NB4 (cell line): ENCODE measurements at places on chromosomes 12 and 14.
A peak's percentile ranks its signal among the peaks of the same experiment; 100 is the strongest.

DNA sequence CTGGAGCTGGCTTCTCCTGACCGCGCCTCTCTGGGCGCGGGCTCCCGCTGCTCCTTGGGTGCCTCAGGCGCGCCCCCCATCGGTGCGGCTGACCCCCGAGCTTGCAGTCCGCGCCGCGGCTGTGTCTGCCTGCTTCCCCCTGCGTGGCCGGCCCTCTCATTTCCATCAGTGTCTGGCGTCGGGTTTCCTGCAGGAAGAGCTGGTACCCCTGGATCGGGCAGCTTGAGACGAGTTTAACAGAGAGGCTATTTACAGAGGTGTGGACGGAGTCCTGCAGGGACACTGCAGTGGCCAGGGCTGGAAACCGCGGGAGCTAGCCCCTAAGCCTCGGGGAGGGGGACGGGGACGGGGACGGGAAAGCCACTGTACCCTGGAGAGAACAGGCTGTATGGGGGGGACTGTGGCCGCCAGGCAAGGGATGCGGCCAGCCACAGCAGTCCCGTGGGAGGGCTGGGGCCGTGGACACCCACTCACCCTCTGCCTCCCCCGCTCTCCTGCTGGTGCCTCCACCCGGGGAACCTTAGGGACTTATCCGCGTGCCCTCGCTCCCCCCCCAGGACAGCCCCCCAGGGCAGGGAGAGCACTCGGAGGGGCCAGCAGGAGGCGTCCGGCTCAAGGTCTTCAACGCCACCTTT lies 3.7 kb upstream of the CACNA2D4 start:
- DNase-seq, result peak; percentile 78

DNA sequence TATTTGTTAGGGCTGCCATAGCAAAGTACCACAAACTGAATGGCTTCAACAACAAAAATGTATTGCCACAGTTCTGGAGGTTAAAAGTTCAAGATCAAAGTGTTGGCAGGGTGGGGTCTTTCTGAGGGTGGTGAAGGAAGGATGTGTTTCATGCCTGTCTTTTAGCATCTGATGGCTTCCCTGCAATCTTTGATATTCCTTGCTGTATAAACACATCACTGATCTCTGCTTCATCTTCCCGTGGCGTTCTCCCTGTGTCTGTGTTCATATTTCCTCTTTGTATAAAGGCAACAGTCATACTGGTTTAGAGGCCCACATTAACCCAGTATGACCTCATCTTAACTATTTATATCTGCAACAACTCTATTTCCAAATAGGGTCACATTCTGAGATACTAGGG lies 167.5 kb downstream of the BTG1 start:
- peak; percentile 34 for DNase-seq

- no peak for DNase-seq
Observed at GRCh38 chr12:106300761-106301160, 1.8 kb upstream of the TCP11L2 start.

DNA sequence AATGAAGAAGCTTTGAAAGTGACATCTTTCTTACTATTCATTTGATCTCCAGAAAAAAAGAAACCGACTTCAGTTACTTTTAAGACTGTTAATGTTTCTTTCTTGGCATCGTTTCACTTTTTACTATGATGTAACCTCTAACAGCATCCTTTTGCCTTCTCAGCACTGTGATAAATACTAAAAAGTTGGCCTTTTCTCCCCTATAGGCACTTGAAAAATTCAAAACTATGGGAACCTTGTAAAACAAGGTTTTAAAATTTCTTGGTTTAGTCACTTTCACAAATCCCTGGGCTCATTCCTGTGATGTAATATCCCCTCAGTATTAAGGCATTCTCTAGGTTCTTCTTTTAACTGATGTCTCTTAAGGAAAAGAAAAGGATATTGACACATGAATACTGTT lies 281.8 kb downstream of the EGLN3 start:
- no peak for DNase-seq

DNA sequence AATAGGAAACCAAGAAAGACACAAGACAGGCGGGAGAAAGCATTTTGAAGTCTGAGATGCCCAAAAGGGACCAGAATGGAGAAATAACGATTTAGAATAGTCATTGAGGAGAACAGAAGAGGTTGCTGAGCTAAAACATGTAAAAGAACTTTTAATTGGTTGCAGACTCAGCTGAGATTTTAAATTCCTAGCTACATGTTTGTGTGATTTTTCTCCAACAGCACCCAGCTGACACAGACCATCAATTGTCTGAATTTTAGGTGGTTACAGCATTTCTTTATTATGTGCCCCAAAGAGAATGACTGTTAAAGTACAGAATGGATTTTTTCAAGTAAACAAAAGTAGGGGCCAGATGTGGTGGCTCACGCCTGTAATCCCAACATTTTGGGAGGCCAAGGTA lies 50.3 kb downstream of the BAZ1A start:
- DNase-seq, result no peak

DNA sequence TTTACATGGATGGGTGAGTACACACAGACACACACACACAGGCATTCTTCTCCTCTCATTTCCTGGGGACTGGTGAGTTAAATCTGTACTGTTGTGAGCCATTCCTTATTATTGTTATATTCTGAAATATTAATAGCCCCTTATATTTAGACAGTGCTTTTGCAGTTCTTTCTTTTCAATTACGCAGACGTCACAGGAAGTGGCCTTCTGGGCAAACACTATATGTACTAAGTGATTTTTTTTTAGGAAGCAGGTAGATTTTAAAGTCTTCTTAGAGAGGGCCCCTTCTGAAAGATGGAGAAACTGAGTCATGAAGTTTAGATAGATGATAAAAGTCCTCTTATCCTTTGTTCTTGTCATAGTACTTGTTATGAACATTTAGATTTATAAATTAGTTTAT lies 1213.6 kb downstream of the VRK1 start:
- no peak for DNase-seq

GRCh38 chr12:64756376-64756775 lies 2.8 kb downstream of the GNS start:
- no peak for DNase-seq

GRCh38 chr12:69290545-69291277 lies 51.3 kb downstream of the CPSF6 start:
- DNase-seq, result peak; percentile 94

DNA sequence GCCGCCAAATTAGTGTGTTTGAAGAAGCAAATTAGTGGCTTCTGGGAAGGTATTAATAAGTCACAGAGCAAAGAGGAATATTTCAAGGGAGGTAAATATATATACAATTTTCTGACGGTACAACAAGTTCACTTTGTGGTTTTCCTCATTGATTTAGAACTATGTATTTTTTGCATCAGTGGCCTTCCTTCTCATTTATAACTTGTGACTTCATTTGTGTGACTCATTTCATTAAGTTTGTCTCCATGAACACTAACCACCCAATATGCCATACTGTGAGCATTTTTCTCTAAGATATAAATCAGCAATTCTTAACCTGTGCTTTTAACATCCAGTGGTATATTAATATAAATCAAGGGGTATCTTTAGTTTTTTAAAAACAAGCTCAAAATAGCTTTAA lies 29.3 kb upstream of the ARHGAP5 start:
- DNase-seq, result no peak

DNA sequence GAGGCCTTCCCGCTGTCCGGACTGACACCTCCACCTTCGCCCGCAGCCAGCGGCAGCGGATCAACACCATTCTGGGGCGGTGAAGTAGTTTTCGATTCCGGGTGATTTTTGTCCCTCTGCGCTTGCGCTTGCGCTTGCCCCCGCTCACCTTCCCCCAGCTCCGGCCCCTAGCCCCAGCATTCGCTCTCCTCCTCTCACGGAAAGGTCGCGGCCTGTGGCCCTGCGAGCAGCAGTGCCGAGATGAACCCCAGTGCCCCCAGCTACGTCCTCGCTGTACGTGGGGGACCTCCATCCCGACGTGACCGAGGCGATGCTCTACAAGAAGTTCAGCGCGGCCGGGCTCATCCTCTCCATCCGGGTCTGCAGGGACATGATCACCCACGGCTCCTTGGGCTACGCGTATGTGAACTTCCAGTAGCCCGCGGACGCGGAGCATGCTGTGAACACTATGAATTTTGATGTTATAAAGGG lies 22.7 kb upstream of the SRGAP1 start:
- no peak for DNase-seq

GRCh38 chr12:104682790-104683279 lies 226.1 kb downstream of the CHST11 start:
- DNase-seq, result peak; percentile 93

DNA sequence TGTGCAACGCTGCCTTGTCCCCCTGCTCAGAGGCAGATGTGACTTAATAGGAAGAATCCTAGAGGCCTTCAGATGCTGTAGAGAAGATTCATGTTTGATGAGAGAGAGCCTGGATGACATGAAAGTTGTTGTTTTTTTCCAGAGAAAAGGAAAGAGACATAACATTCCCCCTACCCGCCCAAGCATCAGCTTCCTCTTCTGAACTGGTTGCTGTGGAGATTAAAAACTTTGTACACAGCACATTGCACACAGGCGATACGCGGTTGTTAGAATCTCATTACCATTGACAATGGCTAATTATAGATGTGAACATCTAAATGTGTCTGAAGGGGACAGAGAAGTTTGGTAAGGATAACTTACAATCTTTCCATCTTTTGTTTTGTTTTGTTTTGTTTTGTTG lies 13.6 kb upstream of the ETFBKMT start:
- no peak for DNase-seq

DNA sequence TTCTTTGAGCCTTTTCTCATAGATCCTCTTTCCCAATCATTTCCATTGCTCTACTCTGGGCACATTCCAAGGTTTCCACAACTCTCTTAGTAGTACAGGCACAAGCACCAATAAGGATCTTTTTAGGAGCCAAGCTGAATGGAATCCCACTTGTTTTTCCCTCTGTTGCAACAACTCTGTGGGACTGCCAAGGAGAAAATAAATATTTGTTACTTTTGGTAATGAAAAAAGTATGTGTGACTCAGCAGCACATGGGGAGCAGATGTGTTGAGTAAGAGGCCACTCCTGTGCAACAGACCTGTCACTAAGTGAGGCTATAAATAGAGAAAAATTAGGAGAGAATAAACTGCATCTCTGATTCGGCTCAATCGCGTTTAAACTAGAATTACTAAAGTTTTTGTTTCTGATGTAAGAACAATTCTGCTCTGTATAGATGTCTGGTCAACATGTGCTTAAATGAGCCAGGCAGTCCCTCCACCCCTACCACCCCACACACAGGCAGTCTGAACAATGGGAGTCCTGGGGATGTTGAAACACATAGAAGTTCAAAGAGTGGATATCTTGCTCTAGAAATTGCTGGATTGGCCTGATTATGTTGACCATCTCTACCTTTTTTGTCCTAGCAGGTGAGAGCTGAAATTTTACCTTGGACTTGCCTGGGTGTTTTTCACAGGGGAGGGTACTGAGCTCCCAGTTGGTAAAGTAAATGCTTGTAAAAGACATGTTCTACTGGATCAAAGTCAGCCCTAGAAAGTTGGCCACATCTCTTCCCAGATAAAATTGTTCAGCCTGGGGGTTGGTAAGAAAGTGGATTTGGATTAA lies 244.3 kb upstream of the NOVA1 start:
- peak; percentile 2 for DNase-seq

- DNase-seq, result no peak
Observed at GRCh38 chr14:54116972-54117371, 160.3 kb upstream of the BMP4 start.

DNA sequence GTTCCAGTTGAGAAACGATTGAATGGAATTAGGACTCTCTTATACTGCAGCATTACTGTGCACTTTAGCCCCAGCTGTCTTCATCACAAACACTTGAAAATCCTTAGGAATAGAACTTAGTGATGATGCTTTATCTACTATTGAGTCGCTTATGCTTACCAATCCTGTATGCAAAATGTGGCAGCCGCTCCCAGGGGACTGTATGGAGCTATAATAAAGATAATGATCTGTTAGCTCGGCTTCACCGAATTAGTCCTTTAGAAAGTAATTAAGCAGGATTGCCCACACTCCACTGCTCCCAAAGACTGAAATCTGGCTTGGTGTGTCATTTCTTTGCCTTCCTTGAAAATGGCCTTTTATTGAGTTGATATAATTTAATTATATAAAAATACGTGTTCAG lies 10.6 kb downstream of the EML1 start:
- DNase-seq, result no peak

DNA sequence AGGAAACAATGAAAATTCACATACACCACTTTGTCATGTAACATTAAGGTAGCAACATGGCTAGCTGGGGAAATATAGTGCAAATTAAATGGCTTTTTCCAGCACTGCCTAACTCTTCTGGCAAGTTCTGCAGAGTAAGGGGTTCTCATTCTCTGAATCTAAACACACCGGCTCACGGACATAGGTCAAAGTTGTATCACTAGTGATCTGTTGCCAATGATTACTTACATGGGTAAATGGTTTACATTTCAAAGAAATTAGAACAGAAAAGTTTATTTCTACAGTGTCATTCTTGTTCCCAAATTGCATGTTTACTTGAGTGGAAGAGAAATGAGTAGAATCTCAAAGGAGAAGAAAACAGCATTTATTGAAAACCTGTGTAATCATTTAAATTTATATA lies 381.9 kb downstream of the PRKD1 start:
- DNase-seq, result no peak

GRCh38 chr12:129927316-129927900 lies 23.6 kb upstream of the TMEM132D start:
- DNase-seq, result no peak

DNA sequence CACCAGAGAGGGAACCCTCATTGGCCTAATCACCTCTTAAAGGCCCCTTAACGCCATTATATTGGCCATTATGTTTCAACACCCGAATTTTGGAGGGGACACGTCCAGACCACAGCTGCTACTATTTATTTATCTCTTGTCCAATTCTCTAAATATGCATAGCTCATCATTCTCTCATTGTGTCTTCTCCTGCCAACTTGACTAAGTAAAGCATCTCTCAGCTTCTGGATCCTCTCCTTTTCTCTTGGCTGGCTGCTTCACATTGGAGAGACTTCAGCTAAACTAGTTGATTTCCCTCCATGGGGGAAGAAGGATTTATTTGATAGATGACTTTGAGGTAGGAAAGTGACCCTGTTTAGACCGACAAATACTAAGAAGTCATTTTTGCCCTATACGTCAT lies 120.4 kb upstream of the KRR1 start:
- DNase-seq, result no peak

GRCh38 chr14:70052990-70053389 lies 135.8 kb downstream of the SLC8A3 start:
- DNase-seq, result peak; percentile 32

DNA sequence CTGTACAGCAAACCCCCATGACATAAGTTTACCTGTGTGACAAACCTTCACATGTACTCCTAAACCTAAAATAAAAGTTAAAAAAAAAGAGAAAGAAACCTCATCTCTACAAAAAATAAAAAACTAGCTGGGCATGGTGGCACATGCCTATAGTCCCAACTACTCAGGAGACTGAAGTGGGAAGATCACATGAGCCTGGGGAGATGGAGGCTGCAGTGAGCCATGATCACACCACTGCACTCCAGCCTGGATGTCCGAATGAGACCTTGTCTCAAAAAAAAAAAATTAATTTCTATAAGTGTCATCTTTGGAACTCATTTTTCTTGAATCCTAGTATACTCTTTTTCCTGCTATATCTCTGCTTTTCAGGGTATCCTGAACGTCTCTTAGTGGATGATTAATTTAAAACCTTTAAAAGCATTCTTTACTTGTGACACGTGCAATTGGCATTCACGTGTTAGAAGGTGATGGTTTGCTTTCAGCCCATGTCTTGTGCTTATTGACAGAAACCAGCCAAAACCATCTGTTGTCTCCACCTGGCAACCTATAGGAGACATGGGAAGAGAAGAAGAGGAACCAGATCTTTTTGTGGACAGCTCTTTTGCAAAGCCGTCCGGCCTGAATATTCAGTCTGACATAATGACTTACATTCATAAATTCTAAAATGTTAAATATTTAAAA lies 30.6 kb upstream of the PPFIBP1 start:
- no peak for DNase-seq

- DNase-seq, result no peak
Observed at GRCh38 chr12:34208331-34209258, 186.3 kb downstream of the ALG10 start.
